ENCODE measurements at places on chromosomes 1 and 21. TPM values are rescaled to one million over a fixed set of nuclear protein-coding genes. Genes with fewer than 3 reads are reported as not detected.
A peak's percentile ranks its signal among the peaks of the same experiment; 100 is the strongest.

- DNase-seq = no peak
These were observed 16.4 kb downstream of the ETS2 start for GRCh38 chr21:38821959-38822682.

Gene SLC16A1
- 71.2 TPM for total RNA-seq

GRCh38 chr1:42456754-42457089 lies 379 bp downstream of the PPCS start:
- DNase-seq = peak; percentile 79

Gene PTCH2
- 0.39 TPM for total RNA-seq

Gene B3GALT6
- total RNA-seq = 9.0 TPM

Gene PPT1
- 63.1 TPM for total RNA-seq

GRCh38 chr1:155322571-155322952 lies 1.9 kb downstream of the RUSC1 start:
- DNase-seq = peak; percentile 72

GRCh38 chr21:21233051-21233450 lies 234.8 kb downstream of the NCAM2 start:
- DNase-seq = no peak

DNA sequence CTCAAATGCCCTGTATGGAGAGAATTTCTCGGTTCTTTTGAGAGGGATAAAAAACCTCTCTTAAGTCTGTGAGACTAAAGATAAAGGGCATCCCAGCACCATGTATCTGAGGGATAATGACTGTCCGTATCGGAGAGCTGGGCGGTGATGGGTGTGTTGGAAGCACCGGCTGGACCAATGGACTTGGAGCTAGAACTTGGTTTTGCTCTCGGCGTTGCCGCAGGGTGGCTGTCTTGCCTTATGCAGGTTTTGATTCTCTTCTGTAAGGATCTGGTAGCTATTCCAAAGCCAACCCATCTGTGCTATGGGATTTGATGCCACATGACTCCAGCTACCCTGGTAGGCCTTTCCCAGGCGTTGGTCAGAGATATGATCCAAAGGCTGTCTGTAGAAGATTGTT lies 348.8 kb downstream of the KIF26B start:
- DNase-seq = no peak

Gene RPTN
- not detected for total RNA-seq

- no peak for DNase-seq
These were observed 49.0 kb downstream of the JAK1 start for GRCh38 chr1:64917328-64917861.

- no peak for DNase-seq
These were observed 3.2 kb downstream of the UBASH3A start for GRCh38 chr21:42406866-42407265.

- DNase-seq = no peak
These were observed 537.6 kb downstream of the MATN1 start for GRCh38 chr1:30185809-30186208.

GRCh38 chr1:214019499-214019898 lies 31.7 kb downstream of the PROX1 start:
- no peak for DNase-seq

DNA sequence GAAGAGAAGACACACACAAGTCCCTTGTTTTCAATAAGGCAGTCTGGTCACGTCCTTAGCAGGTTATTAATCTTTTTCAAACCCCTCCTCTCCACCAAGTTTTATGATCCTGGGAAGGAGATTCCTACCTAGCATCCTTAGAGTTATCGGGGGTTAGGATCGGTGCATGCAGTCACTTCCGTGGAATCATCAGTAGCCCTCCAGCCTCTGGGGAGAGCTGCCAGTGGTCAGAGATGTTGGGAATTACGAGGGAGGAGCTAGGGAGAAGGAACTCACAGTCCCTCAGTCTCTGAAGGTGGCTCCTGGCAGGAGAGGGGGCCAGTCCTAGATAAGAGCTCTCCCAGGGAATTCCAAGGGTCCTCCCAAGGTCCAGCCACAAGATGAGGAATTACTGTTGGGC lies 57.7 kb upstream of the ATP5PO start:
- DNase-seq = no peak

Gene SIPA1L2
- 79.0 TPM for total RNA-seq

DNA sequence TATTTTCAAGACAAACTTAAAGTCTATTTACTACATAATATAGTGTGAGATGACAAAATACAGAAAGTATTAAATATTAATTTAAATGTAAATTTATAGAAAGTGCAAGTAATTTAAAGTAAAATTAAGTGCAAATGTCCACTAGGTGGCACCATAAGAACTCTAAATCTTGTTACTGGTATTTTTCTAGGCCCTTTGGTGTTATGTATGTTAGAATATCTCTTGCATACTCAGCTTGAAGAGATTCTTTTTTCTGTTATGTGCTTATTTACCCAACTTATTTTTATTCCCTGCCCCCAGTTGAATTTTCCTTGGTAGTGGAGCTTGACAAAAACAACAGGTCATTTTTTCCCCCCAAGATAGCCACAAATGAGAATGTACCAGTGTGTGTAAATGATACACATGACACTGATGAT lies 71.5 kb downstream of the RPS6KC1 start:
- DNase-seq = no peak

DNA sequence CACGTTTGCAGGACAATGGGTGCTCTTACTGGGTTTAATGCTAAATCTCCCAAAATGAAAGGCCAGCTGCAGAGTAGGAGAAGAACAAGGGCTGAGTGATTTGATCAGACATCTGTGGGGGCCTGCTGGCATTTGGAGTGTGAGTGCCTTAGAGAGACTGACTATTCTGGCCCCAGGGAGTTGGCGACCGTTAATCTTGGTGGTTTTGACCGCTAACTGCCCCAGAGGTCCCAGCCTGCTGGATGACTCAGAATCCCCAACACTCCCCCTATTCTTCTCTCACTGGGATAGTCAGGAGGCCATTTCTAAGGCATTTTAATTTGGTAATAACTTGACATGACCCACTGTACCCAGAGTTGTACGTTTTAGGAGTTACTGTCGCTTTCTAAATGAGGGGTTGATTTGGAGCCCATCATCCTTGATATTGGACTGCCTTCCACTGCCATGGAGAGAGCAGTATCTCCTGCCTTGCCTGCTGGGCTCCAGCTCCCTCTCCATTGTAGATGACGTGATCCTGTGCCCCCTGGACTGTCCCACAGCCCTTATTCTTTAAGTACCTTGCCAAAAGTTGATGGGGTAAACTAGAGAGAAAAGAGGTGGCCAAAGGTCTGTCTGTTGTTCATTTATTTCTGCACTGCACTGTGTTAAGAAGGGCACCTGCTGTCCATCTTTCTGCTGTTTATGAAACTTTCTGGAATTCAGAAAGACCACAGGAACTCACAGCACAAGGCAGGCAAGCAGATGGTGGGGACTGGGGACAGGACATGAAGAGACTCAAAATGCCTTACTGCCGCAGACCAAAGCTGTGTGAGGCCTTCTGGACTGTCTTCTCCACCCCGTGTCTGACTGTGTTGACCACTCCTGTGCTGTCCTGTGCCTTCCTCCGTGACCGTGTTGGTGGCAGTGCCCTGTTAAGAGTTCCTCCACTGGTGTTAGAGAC lies 98.2 kb upstream of the ARTN start:
- no peak for DNase-seq

GRCh38 chr1:231424950-231425805 lies 3.1 kb upstream of the EGLN1 start:
- DNase-seq = no peak

DNA sequence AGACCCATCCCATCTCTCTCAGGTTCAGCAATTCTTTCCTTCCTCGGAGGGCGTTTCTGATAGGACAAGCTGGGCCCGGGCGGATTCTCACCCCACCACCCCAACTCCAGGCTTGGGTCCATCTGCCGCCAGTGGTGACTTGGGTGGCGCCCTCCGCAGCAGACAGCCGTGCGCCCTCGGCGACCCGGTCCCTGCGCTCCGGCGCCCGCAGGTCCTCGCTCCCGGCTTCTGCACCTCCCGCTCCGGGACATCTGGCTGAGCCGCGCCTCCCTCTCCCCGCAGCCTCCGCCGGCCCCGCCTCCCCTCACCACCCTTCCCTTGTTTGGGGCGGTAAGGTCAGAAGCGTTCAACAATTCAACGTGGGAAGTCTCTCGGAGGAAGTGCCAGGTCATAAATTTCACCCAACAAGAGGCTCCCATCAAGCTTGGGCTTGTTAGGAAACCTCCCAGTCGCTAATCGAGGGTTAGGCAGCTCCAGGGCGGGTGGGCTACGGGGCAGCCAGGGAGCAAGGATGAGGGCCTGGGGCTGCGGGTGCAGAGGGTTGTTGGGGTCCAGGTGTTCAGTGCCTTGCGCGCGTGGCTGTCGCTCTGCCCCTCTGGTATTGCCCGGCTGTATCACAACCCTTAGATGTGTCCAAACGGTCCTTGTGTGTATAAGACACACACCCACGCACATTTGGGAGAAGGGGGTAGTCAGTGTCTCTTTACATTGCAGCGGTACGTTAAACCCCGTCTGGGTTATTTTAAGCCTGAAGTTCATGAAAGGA lies 39.8 kb downstream of the OLIG1 start:
- DNase-seq = no peak

Gene ADGRB2
- total RNA-seq = 0.55 TPM

Gene WNT3A
- not detected for total RNA-seq

Gene GPR161
- 2.2 TPM for total RNA-seq

DNA sequence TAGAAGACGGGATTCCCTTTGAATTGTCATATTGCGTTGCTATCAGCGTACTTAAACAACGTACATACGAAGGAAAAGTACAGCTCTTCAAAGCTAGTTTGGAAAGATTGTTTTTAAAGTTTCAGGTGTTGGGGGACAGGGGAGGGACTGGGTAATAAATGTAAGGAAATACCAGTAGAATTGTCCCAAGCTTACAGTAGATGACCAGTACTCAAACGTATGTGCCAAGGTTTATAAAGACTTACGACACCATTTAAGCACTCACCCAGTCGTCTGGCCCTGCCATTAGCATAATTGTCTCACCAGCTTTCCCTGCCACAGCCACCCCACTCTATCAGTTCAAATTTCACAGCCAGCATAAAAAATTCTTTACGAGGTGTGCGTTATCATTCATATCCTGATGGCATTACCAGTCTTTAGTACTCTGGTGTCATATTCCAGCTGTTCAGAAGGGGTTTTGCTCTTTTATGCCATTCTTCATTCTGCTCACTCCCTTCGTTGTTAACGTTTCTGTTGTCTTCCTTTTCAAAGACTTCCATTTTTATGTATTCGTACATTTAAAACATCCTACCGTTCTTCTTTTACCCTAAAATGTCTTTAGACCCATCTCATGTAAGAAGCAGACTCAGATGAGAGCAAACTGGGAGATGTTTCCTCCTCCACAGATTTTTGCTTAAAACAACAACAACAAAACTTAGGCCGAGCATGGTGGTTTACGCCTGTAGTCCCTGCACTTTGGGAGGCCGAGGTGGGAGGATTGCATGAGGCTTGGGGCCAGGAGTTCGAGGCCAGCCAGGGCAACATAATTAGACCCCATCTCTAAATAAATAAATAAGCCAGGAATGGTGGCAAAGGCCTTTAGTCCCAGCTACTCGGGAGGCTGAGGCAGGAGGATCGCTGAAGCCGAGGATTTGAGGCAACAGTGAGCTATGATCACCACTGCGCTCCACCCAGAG lies 1.0 kb upstream of the HP1BP3 start:
- DNase-seq = no peak

DNA sequence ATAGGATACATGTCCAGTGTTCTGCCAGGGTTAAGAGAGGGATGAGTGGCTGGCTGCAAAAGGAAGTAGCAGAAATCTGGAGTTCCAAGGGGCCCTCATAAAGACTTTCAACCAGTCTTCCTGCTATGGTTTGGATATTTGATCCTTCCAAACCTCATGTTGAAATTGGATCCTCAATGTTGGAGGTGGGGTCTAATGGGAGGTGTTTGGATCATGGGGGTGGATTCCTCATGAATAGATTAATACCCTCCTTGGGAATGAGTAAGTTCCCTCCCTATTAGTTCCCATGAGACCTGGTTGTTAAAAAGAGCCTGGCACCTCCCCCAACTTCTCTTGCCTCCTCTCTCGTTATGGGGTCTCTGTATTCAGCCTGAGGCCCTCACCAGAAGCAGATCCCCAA lies 10.1 kb upstream of the GNG12 start:
- DNase-seq = no peak

GRCh38 chr1:228648647-228649383 lies 86.5 kb upstream of the RHOU start:
- no peak for DNase-seq

GRCh38 chr21:46437096-46437498 lies 21.6 kb upstream of the DIP2A start:
- DNase-seq = no peak

DNA sequence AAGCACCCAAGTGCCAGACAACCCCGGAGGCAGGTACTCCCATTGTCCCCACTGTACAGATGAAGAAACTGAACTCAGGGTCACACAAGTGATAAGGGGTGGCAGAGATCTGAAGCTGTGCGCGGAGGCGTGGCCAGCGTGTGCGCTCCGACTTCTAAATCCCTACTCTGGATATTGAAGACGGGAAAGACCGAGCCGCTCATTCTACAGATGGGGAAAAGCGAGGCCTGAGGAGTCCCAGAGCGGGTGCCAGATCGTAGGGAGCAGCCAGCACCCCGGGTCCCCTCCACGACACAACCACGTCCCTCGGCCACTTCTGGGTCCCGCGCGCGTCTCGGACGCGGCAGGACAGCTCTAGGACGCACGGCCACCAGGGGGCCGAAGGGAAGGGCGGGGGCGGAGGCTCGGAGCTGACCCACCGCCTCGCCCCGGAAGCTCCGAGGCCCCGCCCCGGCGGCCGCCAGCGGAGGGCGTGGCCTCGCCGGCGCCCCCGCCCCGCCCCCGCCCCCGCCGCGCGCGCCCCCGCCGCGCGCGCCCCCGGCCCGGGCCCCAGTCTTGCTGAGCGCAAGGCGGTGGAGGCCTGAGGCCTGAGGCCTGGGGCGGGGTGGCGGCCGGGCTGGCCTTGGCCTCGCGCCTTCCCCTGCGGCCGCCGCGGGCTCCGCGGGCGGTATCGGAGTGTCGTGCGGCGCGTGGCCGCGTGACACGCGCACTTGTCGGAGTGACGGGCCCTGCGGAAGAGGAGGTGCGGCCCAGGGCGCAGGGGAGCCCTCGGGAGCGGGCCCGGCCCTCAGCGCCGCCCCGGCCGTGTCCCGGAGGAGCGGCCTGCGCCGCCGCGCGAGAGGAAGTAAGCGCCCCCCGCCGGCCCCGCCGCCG lies at the start of gene H6PD:
Gene H6PD (plus strand): TSS at position 552 of the 873 bp plus-strand sequence. CDS start 10,161 bp downstream, outside the sequence.
- DNase-seq = peak; percentile 90

Gene OR2M3
- total RNA-seq = not detected

Gene CLCNKA
- total RNA-seq = 3.4 TPM

- no peak for DNase-seq
These were observed 21.6 kb downstream of the GLMN start for GRCh38 chr1:92277105-92277723.

- DNase-seq = no peak
These were observed 288.8 kb downstream of the DPYD start for GRCh38 chr1:97632075-97632474.

- DNase-seq = peak; percentile 30
These were observed 801 bp downstream of the EPRS1 start for GRCh38 chr1:220045356-220046051.

- no peak for DNase-seq
These were observed 59.5 kb downstream of the MTR start for GRCh38 chr1:236854605-236854983.

DNA sequence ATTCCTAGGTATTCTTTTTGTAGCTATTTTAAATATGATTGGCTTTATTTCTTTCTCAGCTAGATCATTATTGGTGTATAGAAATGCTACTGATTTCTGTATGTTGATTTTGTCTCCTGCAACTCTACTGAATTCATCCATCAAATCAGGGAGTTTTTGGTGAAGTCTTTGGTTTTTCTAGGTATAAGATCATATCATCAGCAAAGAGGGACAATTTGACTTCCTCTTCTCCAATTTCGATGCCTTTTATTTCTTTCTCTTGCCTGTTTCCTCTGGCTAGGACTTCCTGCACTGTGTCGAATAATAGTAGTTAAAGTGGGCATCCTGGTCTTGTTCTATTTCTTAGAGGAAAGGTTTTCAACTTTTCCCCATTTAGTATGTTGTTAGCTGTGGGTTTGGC lies 27.5 kb upstream of the PRKACB start:
- no peak for DNase-seq

Gene ZBTB8A
- total RNA-seq = 5.1 TPM

Measured in mucosa of descending colon (tissue), 3 donors.